ENCODE measurements at places on chromosomes 6 and 20.

GRCh38 chr20:22861990-22862389 lies 173.1 kb upstream of the SSTR4 start:
- DNase-seq: no peak

GRCh38 chr6:135170238-135170637 lies 10.9 kb upstream of the MYB start:
- no peak for DNase-seq

GRCh38 chr20:29878777-29879442 lies 1378.6 kb upstream of the DEFB115 start:
- DNase-seq: no peak

DNA sequence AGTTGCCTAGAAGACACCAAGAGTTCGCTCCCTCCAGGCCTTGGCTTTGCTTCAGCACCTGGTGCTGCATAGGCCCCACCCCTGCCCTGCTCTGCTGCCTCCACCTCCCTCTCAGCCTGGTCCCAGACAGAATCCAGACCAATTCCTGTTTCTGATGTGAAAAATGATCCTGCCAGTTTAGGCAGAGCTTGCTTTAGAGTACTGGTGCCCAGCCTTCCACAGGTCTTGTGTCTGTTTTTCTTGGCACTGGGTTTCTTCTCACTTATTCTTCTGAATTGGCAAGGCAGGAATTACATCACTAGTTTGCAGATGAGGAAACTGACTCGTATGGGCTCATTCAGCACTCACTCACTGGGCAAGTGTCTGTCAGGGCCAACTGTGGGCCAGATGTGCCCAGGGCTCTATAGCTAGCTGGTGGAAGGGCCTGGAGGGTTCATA lies 53.0 kb downstream of the HLA-A start:
- no peak for DNase-seq

GRCh38 chr6:99802396-99803031 lies 191.5 kb downstream of the MCHR2 start:
- DNase-seq: no peak

DNA sequence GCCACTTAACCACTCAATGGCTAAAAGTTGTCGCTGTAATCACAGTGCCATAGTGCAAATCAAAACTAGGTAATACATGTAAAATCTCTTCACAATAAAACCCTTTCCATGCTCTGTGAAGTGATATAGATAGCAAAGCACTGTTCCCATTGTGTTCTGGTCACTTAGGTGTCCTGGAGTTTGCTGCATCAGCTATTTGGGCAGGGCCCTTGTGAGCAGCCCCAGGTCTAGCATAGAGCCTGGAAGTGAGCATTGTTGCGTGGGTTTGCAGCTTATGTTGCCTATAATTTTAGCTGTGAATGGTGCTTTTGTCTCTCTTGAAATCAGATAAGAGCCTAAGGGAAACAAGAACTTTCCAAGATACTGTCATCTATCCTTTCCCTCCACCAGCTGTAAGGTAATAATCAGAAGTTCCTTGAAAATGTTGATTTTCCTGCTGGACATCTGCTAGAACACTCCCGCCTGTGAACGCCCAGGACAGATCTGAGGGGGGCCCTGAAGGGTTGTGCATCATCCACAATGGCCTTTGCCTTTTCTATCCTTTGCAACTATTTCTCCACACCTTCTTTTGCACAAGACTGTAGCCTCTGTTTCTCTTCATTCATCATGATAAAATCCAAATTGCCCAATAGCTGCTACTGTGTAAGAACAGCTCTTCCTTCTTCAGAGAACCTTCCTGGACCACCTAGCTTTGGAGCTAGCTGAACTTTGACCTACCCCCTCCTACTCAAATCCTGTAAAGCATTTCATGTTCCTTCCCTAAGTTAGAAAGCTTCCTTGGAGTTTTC lies 57.0 kb downstream of the TNFAIP3 start:
- DNase-seq: no peak

GRCh38 chr6:15484140-15484539 lies 178.7 kb downstream of the DTNBP1 start:
- no peak for DNase-seq

GRCh38 chr6:138434925-138435324 lies 30.9 kb downstream of the HEBP2 start:
- DNase-seq: no peak

GRCh38 chr20:2172305-2173175 lies 70.9 kb downstream of the STK35 start:
- peak; percentile 63 for DNase-seq

DNA sequence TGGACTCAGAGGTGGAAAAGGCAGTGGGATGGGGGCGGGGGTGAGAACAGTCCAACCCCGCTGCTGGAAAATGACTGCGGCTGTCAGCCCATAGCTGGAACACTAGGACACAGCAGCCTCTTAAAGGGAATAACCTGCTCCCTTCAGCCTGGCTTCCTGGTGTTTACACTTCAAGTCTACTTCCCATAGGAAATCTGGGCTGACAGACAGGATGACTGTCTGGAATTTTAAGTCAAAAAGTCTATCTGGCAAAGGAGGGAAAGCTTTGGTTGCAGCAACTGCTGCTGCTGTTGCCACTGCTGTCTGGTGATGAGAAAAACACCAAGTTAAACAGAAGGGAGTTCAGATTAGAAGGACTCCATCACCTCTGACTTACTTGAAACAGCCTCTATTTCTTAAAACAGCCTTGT lies 44.9 kb downstream of the TNFRSF21 start:
- no peak for DNase-seq

DNA sequence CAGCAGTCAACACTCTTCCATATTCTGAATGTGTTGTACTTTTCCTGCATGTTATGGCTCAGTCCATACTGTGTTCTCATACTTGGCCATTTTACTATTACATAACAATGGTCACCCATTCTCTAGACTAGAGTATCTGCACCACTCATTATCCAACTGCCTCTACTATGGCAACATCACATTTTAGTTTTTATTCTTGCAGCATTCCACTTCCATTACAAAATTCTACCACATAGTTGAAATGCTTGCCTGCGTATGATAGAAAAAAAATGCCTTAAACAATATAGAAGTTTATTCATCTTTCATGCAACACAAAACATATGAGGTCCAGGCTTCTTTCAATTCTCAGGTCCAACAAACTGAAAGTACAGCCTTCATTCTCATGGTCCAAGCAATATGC lies 128.0 kb downstream of the TENT5A start:
- no peak for DNase-seq

- no peak for DNase-seq
Observed at GRCh38 chr6:21381331-21381963, 212.1 kb upstream of the SOX4 start.

GRCh38 chr6:149508485-149508884 lies 23.7 kb upstream of the ZC3H12D start:
- DNase-seq: no peak

GRCh38 chr6:25601800-25602673 lies 50.0 kb upstream of the SCGN start:
- DNase-seq: peak; percentile 69

DNA sequence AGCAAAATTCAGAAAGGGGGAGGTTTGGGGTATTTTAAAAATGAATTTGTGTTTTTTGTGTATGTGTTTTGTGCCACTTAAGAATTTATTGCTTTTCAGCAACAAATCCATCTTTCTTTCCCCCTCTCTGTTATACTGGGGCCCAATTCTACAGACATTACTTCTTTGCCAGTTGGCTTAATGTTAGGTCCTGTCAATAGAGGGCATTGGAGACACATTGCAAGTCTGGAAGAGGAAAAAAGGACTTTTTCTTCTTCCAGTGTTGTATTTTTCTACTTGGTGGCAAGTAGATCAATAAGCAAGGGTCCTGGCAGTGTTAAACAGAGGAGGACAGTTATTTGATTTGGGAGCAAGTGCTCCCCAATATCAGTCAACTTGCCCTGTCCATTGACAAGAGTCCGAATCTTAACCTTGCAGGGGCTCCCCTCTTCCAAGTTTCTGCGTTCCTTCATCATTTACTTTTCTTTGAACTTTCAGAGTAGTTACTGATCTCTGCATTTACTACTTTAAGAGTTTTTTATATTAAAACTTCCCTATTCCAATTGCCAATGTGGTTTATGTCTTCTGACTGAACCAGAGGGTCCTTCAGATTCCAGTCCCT lies 23.4 kb downstream of the SCML4 start:
- DNase-seq: no peak

GRCh38 chr6:111837641-111838500 lies 35.4 kb downstream of the FYN start:
- DNase-seq: no peak

GRCh38 chr6:136550045-136550329 lies 235 bp downstream of the MAP7 start:
- DNase-seq: no peak

GRCh38 chr6:148435386-148435785 lies 92.7 kb downstream of the SASH1 start:
- DNase-seq: no peak

- DNase-seq: no peak
Observed at GRCh38 chr20:9999645-10000044, 35.1 kb upstream of the ANKEF1 start.

GRCh38 chr6:45433533-45434380 lies 56.0 kb upstream of the SUPT3H start:
- DNase-seq: no peak

DNA sequence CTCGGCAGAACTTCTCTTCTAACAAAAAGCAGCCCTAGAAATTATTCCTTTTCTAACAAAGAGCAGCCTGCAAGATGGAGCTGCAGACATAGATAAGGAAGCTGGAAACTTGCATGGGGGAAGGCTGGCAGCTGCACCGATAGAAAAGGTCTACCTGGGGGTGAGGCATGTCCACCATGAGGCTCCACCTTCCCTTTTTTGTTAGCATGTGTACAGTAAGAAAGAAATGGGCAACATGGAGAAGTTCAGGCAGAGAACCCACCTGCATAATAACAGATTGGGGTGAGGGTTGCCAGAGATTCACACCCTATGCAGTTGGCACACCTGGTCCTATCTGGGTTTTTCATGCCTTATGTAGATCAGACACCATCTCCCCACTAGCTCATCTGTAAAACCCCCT lies 25.4 kb downstream of the ZNF311 start:
- no peak for DNase-seq

- no peak for DNase-seq
Observed at GRCh38 chr6:113493991-113494390, 363.2 kb upstream of the MARCKS start.

DNA sequence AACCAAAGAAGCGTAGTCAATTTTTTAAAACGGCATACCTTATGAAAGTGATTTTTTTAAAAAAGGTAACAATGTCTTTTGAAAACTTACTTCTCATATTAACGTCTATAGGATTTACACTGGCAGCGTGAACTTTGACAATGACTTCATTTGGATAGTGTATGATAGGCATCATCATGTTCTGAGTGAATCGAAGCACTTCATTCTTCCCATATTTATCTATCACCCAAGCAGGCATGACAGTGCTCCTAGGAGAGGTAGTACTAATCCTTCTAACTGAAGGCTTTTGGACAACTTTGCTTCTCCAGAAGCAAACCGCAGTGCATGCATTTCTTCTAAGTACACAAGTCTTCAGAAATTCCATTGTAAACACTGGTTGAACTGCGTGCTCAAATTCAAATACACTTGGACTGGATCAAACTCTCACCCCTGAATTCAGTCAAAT lies 618 bp downstream of the RTN4IP1 start:
- no peak for DNase-seq

DNA sequence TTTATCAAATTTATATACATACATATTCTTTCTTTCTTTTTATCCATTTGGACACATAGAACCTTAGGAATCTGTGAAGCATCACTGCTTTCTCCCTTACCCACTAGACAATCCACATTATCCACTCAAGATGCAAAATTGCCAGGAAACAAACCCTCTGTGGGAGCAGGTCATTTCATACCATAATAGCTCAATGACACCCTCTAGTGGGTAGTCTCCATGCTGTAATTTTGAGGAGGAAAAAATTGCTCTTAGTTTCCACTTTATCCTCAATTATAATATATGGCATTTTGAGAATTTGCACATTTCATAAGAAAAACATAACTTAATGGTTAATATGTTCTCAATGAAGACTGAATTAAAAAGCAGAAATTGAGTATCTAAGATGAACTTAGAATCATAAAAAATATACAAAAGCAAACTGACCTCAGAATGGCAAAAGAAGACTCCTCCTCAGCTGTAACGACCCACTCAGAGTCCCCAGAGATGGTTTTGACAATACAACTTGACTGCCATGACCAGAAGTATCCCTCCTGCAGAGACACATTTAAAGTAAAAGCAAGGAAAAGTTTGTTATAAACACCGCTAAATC lies 164.1 kb downstream of the FRK start:
- DNase-seq: peak; percentile 24

DNA sequence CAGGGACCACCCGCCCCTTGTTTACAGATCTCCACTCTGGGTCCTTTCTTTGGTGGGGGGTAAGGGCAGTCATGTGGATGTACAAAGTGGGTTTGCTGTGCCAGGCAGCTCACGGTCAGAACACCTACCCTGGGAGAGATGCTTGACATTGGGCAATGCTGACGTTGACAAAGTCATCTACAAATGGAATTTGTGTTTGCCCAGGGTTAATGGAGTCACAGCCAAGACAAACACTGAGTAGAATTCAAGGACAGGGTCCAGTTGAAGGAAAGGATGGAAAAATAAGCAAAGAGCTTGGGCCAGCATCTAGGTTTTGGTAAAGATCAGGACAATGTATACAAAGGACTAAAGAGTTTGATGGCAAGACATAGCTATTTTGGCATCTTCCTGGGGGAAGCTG lies 54.7 kb downstream of the MOCS1 start:
- no peak for DNase-seq

DNA sequence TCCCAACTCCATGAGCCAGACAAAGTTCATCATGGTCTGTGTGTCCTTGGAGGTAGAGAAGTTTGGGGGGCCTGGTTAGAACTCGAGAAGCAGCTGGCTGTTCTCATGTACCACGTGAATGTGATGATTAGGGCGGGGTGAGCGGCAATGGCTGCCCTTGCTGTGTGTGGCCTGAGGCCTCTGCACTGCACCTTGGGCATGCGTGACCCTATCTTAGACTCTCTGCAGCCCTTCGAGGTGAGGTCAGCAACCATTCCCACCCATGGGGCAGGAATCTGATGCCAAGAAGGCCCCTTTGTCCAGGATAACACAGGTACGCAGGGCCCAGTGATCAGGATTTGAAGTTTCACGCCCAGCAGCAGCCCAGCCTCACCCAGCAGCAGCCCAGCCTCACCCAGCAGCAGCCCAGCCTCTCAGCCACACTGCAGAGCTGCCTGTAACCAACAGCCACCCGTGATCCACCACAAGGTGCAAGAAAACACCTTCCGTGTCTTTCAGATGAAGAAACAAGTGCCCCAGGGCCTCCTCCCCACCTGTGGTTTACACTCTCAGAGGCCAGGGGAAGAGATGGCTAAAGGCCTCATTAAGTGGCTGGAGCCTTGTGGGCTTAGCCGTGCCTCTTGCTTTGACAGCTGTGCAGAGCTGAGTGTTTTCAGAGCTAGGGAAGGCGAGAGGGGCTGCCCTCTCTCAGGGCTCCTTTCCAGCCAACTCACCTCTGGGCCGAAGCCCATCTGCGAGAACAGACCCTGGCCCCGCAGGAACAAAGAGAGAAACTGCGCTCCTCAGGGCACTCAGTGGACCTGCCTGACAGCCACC lies 195.2 kb upstream of the CDH4 start:
- DNase-seq: no peak

- DNase-seq: no peak
Observed at GRCh38 chr6:11748591-11749210, 29.9 kb downstream of the ADTRP start.

GRCh38 chr6:144190080-144190479 lies 39.8 kb downstream of the STX11 start:
- no peak for DNase-seq
